ENCODE measurements at places on chromosomes 2 and 18.

- DNase-seq = no peak
Measured at GRCh38 chr2:111620281-111620680, 263.7 kb downstream of the ANAPC1 start.

GRCh38 chr2:27814758-27815157 is 43.2 kb downstream of the MRPL33 start:
- no peak for DNase-seq

DNA sequence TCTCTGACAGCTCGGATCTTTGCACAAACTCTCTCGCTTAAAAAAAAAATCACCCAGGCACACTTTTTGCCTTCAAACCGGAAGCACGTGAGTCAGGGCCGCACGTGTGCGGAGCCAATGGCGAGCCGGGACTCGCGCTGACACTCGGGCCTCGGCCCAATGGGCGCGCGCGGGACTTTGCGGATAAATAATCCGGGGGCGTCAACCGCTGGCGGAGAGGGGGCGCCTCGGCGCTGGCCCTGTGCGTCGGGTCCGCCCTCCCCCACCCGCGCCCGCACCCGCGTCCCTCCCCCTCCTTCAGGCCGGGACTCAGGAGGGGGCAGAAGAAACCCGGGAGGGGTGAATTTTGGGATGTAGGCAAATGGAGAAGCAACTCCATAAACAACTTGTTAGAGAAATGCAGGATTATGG is 319 bp upstream of the EN1 start:
- DNase-seq = no peak

- no peak for DNase-seq
Measured at GRCh38 chr18:48761582-48761981, 189.2 kb downstream of the SMAD7 start.
